ENCODE measurements at places on chromosomes 3 and 15.

GRCh38 chr15:94563456-94563855, 332.1 kb downstream of the MCTP2 start:
- DNase-seq: no peak

DNA sequence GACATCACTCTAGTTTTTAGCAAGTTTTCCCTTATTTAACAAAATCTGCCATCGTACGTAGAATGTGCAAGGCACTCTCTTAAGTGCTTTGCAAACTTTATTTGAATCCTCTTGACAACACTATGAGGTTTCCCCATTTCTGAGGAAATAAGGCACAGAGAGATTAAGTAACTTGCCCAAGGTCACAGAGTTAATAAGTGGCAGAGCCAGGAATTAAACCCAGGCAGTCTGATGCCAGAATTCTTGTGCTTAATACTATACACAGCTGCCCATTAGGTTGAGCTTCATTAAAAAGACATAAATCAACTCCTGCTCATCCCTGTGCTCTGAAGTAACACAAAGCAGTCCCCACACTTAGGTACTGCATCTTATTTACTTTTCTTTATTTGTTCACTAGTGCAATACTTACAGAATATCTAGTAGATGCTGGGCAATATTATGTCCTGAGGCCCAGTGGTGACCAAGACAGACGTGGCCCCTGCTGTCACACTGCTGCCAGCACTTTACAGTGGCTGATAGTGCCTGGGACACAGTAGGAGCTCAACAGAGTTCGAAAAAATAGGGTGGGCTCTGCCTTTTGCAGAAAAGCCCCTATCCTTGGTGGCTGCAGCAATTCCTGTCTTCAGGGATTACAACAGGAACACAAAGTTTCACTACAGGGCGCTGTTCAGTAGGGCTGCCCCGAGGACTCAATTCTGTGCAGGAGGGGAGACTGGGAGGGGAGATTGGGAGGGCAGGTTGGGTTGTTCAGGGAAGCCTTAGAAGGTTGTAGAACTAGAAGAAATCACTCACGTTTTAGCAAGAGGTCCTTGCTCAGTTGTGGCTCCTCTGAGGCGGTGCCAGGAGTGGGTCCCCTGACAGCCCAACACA, 138.3 kb upstream of the TPM1 start:
- DNase-seq: no peak

DNA sequence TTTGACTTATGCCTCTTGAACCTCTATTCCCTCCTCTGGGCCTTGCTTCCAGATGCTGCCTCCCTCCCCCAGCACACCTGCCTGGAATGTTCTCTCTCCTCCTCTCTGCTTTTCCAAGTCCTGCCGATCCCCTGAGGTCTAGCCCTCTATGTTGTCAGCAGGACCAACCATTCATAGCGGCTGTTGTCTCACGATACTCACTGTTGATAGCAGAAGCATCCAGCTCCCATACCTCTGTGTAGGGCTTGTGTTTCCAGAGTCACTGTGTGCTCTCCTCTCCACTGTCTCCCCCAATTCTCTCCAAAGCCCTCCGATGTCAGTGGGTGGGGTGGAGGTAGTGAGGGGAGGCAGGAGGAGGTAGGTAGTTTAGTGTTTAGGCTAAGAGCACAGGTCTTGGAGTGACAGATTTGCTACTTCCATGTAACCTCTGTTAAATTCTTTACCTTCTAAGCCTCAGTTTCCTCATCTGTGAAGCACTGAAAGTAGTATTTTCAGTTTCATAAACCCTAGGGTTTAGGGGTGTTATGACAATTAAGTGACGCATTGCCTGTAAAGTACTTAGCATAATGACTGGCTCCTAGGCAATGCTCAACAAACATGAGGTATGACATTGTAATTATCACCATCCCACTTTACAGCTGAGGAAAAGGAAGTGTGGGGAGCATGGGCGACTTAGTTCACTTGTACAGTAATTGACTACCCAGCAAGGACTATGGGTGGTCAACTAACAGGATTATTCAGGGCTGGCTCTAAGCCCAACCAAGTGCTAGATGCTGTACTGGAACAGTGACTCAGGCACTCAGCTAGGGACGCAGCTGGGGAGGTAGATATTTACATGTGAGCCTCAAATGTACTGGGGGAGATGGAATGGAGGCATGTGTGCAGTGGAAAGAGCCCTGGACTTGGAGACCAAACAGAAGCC, 122.8 kb downstream of the CACNA1D start:
- no peak for DNase-seq

- no peak for DNase-seq
Observed at GRCh38 chr15:68210409-68210756, 5.3 kb upstream of the CALML4 start.

- no peak for DNase-seq
Observed at GRCh38 chr3:108548886-108549285, 38.5 kb upstream of the MYH15 start.

- no peak for DNase-seq
Observed at GRCh38 chr3:108669208-108669607, 79.7 kb downstream of the DZIP3 start.

Measured in NCI-H2081 treated with DMSO at 0.1 percent for 48 hours (cell line).